Activated CD8-positive, alpha-beta memory T cell treated with anti-CD3 and anti-CD28 coated beads for 1 hour (primary cell): ENCODE measurements at places on chromosomes 5 and 9.
A peak's percentile ranks its signal among the peaks of the same experiment; 100 is the strongest.

DNA sequence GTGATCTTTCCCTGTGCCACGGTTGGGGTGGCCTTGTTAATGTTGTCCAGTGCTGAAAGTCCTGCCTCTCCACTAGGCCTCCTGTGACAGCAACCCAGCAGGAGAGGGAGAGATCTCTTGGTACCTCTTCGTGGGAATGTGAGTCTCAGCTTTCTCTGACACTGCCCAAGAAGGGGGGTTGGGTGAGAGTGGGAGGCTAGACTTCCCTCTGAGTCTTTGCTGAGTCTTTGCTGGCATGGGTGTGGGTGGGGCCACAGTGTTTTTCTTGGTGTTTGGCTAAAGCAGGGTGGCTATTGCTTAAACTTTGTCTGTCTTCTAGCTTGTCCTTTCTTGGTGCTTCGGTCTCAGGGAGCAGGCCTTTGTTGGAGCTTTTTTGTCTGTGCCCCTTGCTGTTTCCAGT, 145.6 kb downstream of the GNA14 start:
- DNase-seq = no peak

- no peak for DNase-seq
Observed at GRCh38 chr5:113255579-113256386, 179.0 kb downstream of the TSSK1B start.

- DNase-seq = no peak
Observed at GRCh38 chr9:129363216-129363873, 185.3 kb upstream of the IER5L start.

- no peak for DNase-seq
Observed at GRCh38 chr5:151086192-151086869, 5.5 kb upstream of the TNIP1 start.

DNA sequence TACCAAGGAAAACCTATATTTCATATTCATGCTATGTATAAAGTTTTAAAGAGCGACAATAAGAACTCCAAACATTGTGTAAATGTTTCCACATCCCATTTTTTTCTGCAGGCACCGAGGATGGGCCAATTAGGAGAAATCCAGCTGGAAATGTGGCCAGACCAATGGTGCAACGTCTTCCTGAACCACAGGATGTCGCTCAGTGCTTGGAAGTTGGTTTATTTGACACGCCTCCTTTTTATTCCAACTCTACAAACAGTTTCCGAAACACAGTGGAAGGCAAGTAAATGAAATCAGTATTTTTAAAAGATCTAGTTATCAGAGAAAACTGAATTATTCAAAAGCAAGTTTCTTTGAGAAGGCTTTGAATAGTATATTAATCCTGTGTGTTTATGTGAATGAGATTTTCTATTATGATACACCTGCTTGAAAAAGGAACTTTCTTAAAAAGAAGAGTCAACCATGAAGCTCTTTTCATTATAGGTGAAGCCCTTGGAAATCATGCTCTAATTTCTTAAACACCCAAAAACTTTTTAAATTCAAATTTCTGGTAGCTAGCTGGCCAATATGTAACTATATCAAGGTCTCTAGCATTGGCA, 9.1 kb downstream of the TYRP1 start:
- DNase-seq = no peak

DNA sequence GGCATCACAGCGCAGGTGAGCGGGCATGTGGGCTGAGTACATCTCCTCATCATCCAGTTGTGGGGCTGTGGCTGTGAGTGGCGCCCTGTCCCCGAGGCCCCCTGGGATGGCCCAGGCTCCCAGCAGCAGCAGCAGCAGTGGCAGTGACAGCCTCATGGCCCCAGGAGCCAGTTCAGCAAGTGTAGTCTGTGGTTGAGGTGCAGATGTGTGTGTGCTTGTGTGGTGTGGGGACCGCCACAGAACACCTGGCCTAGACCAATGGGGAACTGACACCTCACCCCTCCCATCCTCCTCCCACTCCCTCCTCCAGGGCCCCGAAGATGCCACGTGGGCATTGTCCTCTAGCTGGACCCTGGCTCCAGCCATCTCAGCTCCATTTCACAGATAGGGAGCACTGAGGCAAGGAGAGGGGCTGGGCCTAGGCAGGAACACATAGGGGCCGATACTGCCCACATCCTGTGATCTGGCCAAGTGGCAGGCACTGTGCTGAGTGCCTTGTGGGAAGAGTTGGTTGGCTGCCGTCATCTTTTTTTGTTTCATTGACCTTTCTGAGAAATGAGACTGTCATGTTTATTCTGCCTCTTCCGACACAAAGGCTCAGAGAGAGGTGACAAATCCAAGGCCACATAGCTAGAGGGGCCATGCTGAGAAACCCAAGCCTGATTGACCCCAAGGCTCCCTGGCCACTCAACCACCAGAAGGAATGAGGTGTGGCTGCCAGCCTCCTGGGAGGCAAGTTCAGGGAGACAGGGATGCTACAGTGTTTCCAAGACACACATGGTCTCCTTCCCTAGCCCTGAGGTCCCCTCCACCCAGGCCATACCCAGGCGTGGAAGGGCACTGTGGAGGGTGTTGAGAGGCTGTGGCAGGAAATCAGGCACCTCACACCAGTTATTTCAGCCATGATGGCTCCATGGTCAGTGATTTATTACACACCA, at the start of gene MZB1:
Gene MZB1, minus strand, starts transcription at position 213 of the 938 bp plus-strand sequence. Its CDS starts 57 bp downstream, at position 156.
- DNase-seq = peak; percentile 33

DNA sequence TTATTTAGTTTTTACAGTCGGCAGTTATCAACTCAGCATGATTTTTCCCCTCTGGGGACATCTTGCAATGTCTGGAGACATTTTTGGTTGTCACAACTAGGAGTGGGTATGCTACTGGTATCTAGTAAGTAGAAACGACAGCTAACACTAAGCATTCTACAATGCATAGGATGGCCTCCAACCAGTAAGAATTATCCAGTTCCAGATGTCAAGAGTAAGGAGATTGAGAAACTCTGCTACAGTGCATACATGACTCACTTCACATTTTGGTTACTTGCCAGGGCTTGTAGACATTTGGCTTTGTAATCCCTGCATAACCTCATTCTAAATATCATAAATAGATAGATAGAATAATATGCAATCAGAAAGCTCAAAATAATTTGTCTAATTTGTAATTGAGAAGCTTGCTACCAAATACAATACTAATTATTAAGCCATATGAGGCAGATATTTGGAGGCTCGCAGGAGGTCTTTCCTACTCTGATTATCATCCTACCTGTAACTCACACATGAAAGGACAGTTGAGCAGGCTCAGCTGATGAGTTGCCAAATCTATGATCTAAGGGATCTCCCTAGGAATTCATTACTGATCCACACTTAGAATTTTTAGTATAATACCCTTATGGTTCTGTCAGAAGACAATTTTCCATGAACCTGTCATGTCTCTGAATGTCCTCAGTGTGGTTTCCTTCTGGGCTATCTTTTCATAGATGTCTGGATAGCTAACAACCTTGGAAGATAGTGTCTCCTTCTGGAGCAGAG, 346.9 kb upstream of the TLE4 start:
- no peak for DNase-seq

DNA sequence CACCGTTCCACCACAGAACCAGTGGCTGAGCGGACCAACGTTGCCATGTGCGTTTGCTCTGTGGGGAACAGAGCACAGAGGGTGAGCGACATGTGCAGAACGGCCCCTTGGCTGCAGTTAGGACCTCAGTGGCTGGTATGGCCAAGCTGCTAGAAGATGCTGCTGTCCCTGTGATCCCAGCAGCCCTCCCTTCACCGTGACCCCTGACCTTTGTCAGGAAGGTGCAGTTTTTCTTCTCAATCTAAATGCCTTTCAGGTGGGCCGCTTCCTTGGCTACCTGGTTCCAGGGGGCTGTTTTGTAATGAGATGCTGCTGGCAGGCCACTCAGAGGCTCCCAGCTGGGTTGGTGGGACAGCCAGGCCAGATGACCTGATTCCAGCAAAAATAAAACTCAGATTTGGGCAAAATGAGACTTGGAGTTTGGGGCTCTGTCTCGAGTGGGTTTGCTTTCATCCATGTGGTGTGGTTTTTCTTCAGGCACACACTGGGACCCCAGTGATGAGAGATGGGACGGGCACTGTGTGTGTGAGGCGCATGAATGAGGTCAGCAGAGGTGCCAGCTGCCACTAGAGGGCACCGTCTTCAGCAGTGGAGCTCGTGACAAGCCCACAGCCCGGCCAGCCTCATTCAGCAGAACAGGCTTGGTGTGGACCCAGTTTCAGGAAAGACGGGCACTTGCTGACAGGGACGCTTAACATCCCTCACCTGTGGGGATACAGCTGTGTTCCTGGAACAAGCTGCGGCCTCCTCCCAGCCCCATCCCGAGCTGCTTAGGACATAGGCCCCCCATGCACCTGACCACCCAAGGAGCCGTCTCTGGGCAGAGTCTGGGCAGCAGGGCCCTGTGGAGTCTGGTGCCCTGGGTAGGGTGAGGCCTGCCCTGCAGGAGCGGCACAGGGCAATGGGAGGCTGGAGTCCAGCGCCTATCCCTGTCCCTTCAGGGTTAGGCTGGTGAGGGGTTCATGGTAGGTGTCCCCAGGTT, 4.1 kb downstream of the MRPS2 start:
- DNase-seq = peak; percentile 49

DNA sequence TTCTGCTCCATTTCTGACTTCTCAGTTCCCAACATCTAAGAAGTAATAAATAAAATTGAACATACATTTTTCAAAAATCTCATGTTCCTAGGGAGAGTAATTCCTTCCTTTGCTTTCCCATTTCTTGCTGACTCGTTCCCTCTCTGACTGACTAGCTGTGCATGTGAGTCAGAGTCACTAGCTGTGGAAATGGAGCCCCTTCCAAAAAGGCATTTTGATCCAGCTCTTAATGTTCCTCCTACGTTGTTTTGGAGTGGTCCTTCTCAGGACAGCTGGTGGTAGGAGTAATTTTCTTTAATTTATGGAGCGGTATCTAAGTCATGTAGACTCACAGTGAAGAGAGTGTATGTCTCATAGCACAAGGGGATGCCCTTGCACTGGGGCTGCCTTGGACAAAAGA, 460.2 kb downstream of the GADD45G start:
- no peak for DNase-seq

DNA sequence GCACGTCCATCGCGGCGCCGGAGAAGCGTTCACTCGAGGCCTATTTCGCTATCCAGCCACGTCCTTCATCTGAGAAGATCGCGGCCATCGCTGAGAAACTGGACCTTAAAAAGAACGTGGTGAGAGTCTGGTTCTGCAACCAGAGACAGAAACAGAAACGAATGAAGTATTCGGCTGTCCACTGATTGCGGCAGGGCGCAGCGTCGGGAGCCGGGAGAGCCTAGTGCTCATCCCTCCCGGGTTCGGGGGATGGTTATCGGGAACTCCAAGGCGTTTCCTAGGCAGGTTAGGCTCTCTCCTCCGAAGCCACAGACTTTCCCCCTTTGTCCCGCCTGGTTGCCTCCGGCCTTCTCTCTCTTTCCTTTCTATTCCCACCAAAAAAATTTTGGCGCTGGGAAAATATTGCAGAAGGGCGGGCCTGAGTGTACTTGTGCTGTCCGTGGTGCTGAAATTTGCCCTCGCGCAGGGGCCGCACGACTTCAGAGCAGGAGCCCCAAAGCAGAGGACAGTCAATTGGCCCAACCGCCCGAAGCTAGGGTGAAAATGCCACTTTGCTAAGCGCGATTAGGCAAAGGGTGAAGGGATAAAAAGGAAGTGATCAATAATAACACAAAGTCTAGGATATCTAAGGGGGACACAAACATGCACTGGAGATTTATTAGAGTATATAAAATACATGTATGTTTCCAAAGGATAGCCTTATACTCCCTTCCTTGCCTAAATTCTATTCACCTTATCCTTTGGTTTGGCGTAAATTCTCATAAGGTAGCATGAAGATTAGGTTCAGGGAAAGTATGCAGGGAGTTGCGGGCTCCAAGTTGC, 1.8 kb downstream of the POU4F3 start:
- no peak for DNase-seq
